GF-D8 (cell line): ENCODE measurements at places on chromosomes 11 and 22.

GRCh38 chr22:37292641-37293040 lies 10.3 kb downstream of the CYTH4 start:
- DNase-seq: no peak

GRCh38 chr11:111179184-111179910 lies 66.2 kb upstream of the POU2AF2 start:
- no peak for DNase-seq

DNA sequence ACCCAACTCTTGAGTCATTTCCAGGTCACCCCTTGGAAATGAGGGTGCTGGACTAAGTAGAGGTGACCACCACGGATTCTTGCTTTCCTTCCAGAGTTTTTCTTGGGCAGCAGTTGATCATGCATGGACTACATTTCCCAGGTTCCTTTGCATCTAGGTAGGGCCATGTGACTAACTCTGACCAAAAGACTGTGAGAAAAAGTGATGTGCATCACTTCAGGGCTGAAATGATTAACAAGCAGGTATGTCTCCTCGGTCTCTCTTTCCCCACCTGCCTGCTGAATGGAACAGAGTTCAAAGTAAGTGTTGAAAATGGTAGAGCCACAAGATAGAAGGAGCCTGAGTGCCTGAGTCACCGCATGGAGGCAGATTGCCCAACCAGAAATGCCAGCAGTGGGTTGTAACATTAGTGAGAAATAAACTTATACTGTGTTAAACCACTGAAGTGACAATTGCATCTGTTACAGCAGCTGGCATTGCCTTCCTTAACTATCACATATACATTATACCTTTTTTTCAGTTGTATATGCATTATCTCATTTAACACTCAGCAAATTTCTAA lies 113.5 kb downstream of the MN1 start:
- DNase-seq: no peak

DNA sequence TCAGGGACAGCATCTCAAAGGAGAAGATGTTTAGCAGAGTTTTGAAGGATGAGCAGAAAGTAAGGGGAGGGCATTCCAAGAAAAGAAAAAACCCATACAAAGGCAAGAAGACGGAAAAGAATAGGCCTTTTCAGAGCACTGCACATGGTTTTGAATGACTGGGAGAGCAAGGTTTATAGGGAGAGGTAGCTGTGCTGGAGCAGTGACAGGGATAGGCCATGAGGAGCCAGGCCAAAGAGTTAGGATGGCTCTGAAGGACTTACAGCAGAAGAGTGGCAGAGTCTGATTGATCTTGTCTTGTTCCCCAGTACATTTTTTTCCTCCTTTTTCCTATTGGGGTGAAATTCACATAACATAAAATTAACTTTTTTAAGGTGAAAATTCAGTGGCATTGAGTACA lies 55.8 kb upstream of the PAK1 start:
- DNase-seq: no peak

GRCh38 chr22:23106906-23107367 lies 34.9 kb downstream of the RSPH14 start:
- no peak for DNase-seq

DNA sequence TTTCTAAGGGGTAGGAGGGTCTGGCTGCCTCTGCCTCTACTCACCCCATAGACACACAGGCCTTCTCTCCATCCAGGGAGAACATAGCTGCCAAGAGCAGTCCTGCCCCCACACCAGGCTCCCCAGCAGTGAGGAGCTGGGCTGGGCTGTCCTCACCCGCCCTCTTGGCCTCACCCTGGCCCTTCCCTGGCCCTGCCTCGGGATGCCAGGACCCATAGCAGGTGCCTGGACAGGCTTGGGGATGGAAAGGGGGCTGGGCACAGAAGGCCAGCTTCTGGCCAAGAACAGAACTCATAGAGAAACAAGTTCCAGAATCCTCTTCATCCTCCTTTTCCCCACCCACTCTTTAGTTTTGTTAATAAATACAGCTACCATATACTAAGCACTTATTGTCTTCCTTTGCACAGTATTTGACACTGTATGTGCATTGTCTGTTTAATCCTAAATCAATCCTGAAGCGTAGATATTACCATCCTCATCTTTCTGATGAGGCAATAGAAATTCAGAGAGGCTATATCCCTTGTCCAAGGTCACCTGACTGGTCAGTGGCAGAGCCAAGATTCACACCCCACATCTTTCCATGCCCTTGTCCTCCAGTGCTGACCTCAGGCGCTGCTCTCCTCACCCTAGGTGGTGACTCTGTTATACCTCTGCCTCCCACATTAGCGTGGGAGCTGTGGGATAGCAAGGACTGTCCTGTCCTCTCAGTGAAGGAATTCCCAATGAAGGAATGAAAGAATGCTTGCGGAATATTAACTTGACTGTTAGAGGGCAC lies 22.0 kb upstream of the MYOD1 start:
- DNase-seq: no peak

GRCh38 chr11:119024430-119025098 lies 6.0 kb downstream of the TRAPPC4 start:
- no peak for DNase-seq

GRCh38 chr11:120273432-120273831 lies 33.5 kb downstream of the POU2F3 start:
- no peak for DNase-seq

DNA sequence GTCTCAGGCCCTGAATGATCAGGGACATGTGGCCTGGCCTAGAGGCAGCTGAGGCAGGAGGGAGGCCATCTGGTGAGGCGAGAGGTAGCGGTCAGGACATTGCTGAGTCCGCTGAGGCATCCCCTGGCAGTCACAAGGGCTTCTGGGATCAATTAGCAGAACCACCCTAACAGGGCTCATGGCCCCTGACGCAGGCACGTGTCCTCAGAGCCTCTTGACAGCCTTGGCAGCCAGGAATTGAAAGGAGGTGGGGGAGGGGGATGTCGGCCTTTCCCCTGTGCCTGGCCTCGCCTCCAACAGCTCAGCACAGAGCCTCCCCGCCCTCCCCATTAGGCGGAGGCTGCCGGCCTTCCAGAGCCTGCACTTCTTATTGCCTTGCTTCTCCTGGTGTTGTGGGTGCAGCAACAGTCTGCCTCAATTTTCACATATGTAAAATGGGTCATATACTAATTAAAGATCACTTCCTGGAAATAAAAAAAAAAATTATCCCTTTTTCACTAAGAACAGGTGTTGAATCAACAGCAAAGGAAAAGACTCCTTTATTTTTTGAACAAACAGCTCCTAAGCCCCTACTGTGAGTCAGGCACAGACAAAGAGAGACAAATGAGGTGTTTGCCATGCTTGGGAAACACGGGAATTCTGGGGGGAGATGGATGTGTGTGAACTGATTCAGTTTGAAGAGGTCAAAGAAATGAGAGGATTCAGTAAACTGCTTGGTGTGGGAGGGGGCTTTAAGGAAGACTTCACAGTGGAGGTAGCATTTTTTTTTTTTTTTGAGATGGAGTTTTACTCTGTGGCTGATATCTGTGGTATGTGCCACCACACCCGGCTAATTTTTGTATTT lies 55.3 kb downstream of the NFAM1 start:
- no peak for DNase-seq
